ENCODE measurements at places on chromosomes 4 and X.
A peak's percentile ranks its signal among the peaks of the same experiment; 100 is the strongest.

DNA sequence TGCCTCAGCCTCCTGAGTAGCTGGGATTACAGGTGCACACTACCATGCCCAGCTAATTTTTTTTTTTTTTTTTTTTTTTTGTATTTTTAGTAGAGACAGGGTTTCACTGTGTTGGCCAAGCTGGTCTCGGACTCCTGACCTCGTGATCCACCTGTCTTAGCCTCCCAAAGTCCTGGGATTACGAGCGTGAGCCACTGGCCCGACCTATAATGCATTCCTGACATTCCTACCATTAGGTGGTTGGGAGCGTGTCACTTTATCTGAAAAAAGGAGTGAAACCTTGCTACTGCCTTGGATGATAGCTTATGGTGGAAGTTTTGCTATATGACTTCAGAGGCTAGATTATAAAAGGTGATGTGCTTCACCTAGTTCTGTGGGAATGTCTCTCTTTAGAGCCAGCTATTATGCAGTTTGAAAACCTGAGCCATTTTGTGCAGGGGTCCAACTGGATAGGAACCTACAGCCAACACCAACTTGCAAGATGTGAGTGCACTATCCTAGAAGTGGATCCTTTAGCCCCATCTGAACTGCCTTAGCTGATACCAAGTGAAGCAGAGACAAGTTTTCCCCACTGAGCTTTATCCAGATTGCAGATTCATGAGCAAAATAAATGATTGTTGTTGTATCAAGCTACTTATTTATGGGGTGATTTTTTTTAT is 29.8 kb upstream of the EMCN start:
- no peak for DNase-seq

- DNase-seq, result no peak
These were observed 201.3 kb upstream of the CTSO start for GRCh38 chr4:156154978-156155377.

DNA sequence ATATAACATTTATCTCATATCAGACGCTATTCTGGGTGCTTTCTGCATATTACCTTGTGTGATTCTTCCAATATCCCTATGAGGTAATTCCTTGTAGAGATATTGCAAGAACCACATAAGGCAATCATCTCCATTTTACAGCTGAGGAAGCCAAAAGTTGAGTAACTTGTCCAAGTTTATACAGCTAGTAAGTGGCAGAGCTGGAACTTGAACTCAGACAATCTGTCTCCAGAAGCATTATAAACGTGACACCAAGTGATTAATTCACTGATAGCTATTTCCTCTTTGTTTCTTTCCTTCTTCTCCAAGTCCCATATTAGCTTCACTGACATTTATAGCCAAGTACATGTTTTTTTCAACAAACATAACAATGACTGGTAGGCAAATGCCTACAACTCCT is 7.3 kb downstream of the EMCN start:
- no peak for DNase-seq

- peak; percentile 50 for DNase-seq
These were observed 31.7 kb downstream of the RNF212 start for GRCh38 chr4:1081689-1082040.

- DNase-seq, result no peak
These were observed 3.4 kb downstream of the SLC38A5 start for GRCh38 chrX:48466696-48467095.

- DNase-seq, result no peak
These were observed 28.3 kb upstream of the ALG13 start for GRCh38 chrX:111652719-111653118.

- DNase-seq, result peak; percentile 13
These were observed 88.2 kb downstream of the ABCB7 start for GRCh38 chrX:75067931-75068330.

GRCh38 chr4:76292730-76293129 is 13.8 kb upstream of the STBD1 start:
- DNase-seq, result no peak

- no peak for DNase-seq
These were observed 46.1 kb downstream of the HTRA3 start for GRCh38 chr4:8315435-8316250.

DNA sequence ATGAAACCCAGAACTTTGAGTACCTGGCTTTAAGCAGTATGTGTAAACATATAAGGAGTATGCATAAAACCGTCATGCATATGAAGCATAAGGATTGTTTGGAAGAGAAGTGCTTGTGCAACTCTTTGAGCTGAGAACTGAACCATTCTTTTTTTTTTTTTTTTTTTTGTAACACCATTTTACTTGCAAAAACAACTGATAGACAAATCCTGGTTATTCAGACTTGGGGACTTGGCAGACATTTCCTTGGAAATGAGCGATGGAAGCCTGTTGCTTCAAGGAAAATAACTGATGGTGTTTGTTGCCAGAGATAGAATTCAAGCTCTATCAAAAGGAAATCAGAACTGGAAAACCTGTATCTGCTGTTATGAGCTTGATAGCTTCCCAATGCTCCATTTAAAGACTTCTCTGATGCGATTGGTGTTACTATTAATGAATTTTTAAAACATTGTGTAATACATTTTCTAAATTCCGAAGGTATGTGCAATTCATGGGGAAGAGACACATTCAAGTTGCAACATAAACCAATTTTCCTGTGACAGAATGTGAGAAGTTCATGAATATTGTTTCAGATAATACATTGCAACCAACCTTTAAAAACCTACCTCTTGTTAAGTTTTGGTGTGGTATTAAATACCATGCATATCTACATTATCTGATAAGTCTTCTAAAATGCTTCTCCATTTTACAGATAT is 47.0 kb upstream of the FAT1 start:
- no peak for DNase-seq

GRCh38 chrX:108250654-108251579 is 159.3 kb downstream of the ATG4A start:
- no peak for DNase-seq

- DNase-seq, result no peak
These were observed 2.7 kb upstream of the NALF2 start for GRCh38 chrX:69501429-69501828.

- no peak for DNase-seq
These were observed 27.3 kb downstream of the NELFA start for GRCh38 chr4:1981251-1982058.

DNA sequence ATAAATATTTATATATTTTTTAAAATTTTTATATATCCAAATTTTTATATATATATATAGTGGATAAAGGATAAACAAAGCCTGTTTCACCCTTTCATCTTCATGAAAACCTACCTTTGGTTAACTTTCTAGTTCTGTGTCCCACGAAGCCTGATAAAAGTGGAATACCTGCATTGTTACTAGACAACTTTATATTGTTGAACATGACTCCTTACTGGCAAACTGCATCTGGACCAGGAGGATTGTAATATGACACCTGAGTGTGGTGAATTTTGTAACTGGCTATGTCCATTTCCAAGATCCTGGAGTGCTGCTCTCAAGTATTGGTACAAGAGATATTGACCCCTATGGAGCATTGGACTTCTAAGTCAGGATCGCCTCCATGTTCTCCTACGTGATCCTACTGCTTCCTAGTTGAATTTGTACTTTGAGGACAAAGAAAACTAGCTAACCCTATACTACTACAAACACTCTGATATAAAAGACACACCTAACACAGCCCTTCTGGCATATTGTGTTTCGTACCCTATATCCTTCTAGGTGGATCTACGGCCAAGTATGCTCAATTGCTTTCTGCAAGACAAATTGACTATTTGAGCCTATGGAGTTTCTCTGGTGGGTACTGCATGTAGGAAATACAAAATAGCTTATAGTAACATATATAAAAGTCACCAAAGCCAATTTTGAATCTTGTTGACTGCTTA is 61.3 kb upstream of the PRRG1 start:
- DNase-seq, result no peak

- peak; percentile 90 for DNase-seq
These were observed 2.3 kb downstream of the JADE1 start for GRCh38 chr4:128811571-128812441.

DNA sequence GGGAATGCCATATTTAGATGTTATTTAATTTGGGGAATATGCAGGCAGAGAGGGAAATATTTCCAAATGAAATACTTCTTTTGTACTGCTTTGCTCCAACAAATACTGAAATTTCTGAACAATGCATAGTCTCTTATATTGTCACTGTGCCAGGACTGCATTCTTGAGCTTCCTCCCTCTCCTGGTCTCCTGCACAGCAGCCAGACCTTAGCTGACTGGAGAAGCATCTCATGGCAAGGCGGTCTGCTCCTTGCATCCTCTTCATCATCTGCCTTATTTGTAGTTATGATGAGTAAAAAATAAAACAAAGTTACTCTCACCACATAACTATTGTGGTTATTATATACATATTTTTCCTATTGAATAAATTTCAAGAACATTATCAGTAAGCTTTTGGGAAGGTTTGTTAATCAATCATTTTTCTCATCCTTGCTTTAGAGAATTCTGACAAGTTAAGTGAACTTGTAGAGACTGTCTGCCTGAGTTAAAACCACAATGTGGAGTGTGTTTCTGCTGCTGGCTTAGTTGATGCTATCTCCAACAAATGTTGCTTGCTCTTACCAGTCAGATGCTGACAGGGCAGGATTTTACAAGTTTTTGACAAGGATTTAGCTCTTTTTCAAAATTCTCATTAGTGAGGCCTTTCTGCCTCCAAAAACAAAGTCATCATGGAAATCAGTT is 153.6 kb downstream of the SOWAHB start:
- DNase-seq, result no peak

GRCh38 chrX:69102612-69103194 is 62.5 kb downstream of the PJA1 start:
- DNase-seq, result no peak

DNA sequence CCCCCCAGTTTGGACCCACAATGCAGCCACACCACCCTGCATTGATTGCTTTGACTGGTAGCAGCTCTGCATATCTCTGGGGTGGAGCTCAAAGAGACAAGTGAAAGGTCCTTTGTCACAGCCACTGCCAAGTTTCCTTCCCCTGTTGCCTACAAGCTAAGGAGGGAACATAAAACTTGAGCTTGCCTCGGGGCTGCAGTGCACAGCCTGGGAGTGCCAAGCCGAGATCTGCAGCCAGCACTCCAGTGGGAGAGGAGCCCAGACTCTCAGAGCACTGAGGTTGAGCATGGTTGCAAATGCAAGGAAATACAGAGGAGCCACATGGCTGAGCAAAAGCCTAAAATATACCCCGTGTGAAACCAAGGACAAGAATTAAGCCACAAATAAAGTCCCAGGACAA is 142.2 kb downstream of the DKK2 start:
- DNase-seq, result no peak

GRCh38 chr4:24315056-24315455 is 269.3 kb downstream of the DHX15 start:
- no peak for DNase-seq

DNA sequence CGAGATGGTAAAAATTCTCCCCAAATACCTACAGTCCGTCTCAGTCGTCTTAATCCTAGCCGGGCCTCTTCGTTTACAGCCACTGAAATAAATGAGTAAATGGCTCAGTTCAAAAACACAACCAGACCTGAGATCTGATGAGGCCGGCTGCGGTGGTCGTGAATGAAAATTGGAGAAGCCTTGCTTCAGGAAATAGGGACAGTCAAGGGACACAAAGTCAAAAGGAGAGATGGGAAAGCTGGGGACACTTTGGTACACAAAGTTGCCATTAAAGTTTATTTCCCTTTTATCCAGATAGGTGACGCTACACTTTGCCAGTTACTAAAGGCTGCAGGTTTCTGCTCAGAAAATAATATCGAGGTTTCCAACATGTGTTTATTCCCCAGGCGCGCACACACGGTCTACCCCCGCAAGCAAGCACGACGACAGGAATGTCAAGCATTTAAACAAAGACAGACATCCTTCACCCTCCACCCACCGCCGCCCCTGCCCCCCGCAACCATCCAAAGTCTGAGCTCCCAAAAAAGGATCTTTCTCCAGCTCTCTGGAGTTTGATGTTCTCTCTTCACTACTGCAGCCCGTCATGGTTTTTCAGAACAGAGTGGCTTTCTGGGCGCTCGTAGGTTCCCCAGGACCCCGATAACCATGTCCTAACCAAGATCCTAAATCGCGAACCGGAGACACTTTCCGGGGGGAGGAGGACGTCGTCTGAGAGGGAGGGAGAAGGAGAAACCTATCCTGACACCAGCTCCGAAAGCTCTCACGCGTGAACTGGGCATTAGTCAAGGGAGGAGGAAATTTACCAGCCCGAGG is 1.3 kb upstream of the PCDH7 start:
- DNase-seq, result no peak

- no peak for DNase-seq
These were observed 632.4 kb upstream of the ZFP42 start for GRCh38 chr4:187362937-187363857.

DNA sequence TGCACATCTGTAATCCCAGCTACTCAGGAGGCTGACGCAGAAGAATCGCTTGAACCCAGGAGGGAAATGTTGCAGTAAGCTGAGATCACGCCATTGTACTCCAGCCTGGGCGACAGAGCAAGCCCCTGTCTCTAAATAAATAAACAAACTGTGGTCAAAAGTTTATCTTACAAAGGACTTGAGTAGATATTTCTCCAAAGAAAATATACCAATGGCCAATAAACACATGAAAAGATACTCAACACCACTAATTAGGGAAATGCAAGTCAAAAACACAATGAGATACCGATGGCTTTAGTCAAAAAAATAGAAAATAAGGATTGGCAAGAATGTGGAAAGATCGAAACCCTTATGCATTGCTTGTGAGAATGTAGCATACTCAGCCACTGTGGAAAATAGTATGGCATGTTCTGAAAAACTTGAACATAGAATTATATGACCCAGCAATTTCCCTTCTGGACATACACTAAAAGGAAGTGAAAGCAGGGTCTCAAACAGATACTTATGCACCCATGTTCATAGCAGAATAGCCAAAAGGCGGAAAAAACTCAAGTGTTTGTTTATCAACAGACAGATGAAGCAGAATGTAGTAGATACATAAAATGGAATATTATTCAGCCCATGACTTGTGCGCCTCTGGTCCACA is 2.0 kb upstream of the CFAP97 start:
- DNase-seq, result peak; percentile 44
